ENCODE measurements at places on chromosomes 12 and 14.

- DNase-seq, result peak; percentile 95
These were observed 95.2 kb upstream of the PCED1B start for GRCh38 chr12:46983959-46984841.

GRCh38 chr12:126233625-126234024 lies 1168.4 kb downstream of the AACS start:
- no peak for DNase-seq

GRCh38 chr12:104648756-104649155 lies 192.0 kb downstream of the CHST11 start:
- DNase-seq, result no peak

- no peak for DNase-seq
These were observed 69.3 kb upstream of the USP15 start for GRCh38 chr12:62190689-62191490.

- no peak for DNase-seq
These were observed 13.6 kb upstream of the FOXJ2 start for GRCh38 chr12:8018666-8019581.

GRCh38 chr12:124388038-124388671 lies 93.3 kb downstream of the RFLNA start:
- peak; percentile 50 for DNase-seq

GRCh38 chr14:75499084-75499875 lies 23.0 kb upstream of the BATF start:
- DNase-seq, result no peak

DNA sequence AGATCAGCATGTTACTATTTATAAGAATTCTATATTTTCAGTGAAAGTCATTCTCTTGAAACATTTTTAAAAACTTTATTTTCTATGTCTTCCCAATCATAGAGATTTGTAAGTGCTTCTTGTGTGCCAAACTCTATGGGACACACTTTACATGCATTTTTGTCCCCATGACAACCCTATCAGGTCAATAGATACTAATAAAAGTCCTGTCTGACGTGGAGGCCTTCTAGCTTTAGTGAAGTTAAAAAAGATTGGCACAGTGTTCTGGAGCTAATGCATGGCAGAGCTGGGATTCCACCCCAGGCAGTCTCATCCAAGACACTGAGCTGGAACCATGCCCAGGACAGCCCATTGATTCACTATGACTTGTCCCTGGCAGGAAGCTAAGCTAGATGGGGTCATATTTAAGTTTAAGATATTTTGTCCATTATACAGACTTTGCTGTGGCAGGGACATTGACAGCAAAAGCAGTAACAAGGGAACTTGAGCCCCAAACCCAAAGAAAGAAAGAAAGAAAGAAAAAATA lies 28.1 kb downstream of the TTC6 start:
- no peak for DNase-seq

DNA sequence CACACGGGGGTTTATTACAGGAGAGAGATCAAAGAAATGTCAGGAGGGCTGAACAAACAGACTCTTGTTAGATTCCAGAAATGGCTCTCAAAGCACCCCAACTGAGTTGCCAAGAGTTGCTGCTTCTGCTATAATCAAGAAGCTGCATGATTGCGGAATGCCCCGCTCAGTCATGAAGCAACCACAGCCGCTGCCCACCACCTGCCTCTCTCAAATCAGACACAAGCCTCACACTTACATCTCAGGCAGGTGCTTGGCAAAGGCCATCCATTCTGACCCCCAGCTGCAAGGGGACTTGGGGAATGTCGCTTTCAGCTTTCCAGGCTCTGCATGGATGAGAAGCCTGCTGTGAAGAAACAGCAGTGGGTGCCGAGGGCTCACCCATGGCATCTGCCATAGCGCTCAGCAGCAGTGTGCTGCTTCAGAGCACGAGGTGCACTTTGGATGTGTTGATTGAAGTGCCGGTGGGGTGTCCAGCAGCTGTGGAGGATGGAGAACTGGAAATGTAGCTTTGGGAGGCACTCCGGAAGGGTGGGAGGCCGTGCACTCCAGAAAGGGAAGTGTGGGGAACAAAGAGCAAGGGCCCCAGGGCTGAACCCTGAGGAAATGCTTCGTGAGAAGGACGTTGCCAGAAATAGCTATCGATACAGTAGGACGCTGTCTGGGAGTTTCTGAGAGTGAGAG lies 37.7 kb downstream of the LRRC74A start:
- peak; percentile 44 for DNase-seq

DNA sequence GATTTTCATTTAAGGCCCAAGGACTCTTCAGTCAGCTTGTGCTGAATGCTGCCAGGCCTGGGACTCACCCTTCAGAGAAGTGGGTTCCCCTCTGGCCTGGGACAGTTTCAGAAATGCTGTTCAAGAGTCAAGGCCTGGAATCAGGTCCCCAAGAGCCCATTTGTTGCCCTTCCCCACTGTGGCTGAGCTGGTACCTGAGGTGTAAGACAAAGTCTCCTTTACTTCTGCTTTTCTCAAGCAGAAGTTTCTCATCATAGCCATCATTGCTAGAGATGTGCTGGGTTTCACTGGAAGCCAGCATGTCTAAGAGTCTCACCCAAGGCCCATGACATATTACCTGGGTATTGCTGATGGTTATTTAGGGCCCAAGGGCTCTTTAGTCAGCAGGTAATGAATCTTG lies 8.9 kb downstream of the FANCM start:
- no peak for DNase-seq

- no peak for DNase-seq
These were observed 79.9 kb downstream of the LLPH start for GRCh38 chr12:66050610-66051009.

DNA sequence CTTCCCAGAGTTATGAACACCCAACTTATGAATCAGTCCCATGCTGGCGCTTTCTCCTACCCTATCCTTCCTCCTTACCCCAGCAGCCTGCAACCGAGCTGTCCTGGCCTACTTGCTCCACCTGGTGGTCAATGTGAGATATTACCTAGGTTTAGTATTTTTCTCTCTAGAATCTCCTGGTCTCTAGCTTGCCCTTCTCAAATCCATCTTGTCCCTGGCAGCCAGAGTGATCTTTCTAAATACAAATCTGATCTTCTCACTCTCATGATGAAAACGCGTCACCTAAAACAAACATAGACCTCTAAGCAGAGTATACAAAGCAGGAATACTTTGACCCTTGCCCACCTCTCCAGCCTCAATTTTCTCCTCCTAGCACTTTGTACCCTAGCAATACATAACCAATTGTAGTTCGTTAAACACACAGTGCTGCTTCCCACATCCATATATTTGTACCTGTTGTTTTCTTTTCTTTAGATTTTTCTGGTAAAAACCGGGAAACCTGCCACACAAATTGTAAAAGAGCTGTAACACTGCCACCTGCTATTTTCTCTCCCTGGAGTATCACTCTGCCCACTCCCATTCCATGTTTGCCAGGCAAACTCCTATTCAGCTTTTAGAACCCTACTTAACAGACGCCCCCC lies 20.0 kb upstream of the TCP11L2 start:
- DNase-seq, result peak; percentile 90

All from DMS53 (cell line).